ENCODE measurements at places on chromosomes 6 and 20.

- H3K36me3 ChIP-seq = no peaks in the 10 kb centered on the region
- no peaks in the 10 kb centered on the region for H3K27me3 ChIP-seq
- H3K4me1 ChIP-seq = no peaks in the 10 kb centered on the region
- no peak overlapping the region for H3K27ac ChIP-seq
These were observed 11.5 kb upstream of the ALDH8A1 start for GRCh38 chr6:134961366-134961765.

- no peak for DNase-seq
- H3K27ac ChIP-seq = no peak overlapping the region
- no peaks in the 10 kb centered on the region for H3K27me3 ChIP-seq
- no peaks in the 10 kb centered on the region for H3K4me1 ChIP-seq
- no peaks in the 10 kb centered on the region for H3K36me3 ChIP-seq
- H3K4me3 ChIP-seq = no peak overlapping the region
These were observed 18.5 kb downstream of the GSTA4 start for GRCh38 chr6:52976591-52977035.

DNA sequence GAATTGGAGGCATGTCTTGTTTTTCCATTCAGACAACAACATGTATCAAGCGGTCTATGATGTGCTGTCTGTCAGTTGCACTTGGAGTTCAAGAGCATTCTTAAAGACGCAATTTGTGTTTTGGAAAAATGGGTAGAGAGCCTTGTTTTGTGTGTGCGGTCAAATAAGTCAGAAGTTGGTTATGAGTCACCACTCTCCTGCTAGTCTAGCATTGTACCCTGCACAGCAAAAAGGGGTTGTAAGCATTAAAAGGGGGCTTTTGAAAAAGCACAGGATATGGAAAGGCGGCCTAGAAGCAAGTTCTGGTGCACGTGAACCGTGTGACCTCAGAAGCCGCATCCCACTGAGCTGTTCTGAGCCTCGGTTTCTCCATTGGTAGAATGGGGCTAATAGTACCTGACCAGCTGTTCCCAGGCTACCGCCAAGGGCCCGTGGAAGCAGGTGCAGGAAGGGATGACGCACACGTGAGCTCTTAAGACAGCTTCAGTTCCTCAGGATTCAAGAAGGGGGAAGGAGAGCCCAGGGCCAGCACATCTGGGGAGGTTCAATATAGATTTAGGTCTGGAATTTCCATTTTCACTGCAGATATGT is 61.6 kb upstream of the SNX9 start:
- no peaks in the 10 kb centered on the region for H3K36me3 ChIP-seq
- H3K27ac ChIP-seq = no peak overlapping the region
- no peak overlapping the region for H3K4me3 ChIP-seq
- peaks cover 13% of the 10 kb centered on the region for H3K4me1 ChIP-seq

DNA sequence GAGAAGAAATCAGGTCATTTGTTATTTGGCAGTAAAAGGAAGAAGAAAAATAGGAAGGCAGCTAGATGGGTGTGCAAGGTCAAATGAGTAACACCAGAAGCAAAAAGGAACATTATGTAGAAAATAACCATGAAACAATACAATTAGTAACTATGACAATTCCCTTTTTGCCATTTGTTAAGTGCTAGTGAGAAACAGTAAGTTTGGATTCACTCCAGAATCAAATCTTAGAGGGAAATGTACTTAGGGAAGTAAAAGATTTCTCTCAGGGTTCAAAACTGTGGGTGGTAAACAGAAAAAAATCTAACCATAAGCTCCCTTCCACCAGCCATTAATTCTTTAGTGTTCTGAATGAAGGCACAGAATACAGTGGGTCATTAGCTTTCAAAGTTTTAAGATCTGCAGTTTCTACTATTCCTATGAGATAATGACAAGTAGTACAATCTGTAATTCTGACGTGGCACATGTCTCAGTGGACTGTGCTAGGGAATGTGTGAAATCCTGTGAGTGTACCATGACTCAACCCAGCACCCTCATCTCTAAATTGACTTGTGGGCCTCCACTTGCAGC is 17.1 kb downstream of the REPS1 start:
- no peak for DNase-seq
- no peak overlapping the region for H3K27ac ChIP-seq
- H3K36me3 ChIP-seq = no peaks in the 10 kb centered on the region
- no peaks in the 10 kb centered on the region for H3K27me3 ChIP-seq
- H3K4me1 ChIP-seq = peaks cover 7% of the 10 kb centered on the region

- H3K36me3 ChIP-seq = no peaks in the 10 kb centered on the region
- no peaks in the 10 kb centered on the region for H3K4me1 ChIP-seq
- H3K27me3 ChIP-seq = no peaks in the 10 kb centered on the region
- no peak overlapping the region for H3K27ac ChIP-seq
- no peak overlapping the region for H3K4me3 ChIP-seq
These were observed 57.9 kb downstream of the GJA10 start for GRCh38 chr6:89952105-89952671.

- H3K4me1 ChIP-seq = no peaks in the 10 kb centered on the region
- H3K27ac ChIP-seq = no peak overlapping the region
- no peaks in the 10 kb centered on the region for H3K27me3 ChIP-seq
- DNase-seq = no peak
These were observed 184.8 kb downstream of the GRIK2 start for GRCh38 chr6:101578306-101578705.

DNA sequence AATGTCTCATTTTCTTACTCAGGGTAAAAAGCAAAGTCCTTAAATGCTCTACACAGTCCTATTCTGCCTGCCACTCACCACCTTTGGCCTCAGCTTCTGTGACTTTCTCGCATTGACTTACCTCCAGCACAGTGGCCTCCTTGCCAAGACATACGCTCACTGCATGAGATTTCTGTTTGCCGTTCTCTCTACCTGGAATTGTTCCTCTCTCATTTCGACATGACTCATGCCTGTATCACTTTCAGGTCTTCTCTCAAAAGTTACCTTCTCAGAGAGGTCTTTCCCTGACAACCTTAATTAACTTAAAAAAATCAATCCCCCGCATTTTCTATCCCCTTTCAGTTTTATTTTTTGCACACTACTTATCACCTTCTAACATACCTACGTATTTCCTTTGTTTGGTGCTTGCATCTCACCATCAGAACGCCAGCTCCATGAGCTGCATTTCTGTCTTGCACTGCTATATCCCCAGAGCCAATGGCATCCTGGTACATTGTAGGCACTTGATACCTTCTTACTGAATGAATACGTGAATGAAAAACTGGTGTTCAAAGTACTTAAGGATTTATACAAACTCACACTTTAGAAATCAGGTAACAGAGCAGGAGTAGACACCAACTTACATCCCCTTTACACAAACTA is 24.5 kb downstream of the TENT5A start:
- no peaks in the 10 kb centered on the region for H3K27me3 ChIP-seq
- no peak for DNase-seq
- no peaks in the 10 kb centered on the region for H3K4me1 ChIP-seq
- no peaks in the 10 kb centered on the region for H3K36me3 ChIP-seq
- H3K4me3 ChIP-seq = no peak overlapping the region

DNA sequence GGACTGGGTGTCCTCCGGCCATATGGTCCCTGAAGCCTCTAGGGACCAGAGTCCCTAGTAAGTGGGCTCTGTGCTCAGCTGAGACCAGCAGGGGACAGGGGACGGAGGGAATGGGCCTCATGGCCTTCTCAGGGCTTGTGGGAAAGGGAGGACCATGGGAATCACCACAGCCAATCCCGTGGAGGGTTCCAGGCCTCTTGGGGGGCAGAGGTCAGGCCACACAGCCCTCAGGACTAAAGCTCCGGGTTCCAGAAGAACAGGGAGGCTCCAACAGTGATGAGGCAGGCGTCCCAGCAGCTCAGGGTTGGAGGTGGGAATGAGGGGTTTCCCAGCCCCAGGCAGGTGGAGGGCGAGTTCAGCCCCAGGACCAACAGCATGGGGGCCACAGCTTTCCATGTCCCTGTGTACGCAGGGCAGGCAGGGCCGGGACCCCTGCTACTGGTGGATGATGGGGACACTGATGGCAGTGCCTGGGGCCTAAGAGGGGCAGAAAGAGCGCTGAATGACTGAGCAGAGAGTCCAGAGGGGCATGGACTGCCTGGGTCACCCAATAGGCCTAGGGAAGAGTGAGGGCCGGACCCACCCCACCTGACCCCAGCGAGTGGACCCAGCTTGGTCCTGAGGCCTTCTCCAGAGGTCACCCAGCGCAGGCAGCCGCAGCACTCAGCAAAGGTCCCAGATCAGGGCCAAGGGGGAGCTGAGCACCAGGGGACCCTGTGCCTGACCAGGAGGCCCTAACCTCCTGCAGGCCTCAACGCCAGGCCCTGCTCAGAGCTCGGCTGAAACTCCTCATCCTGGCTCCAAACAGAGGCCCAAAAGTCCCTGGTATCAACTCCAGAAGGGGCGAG is 8.8 kb downstream of the MYL9 start:
- peaks cover 2% of the 10 kb centered on the region for H3K4me1 ChIP-seq
- peak overlapping the region; percentile 73 for H3K27ac ChIP-seq
- H3K27me3 ChIP-seq = no peaks in the 10 kb centered on the region
- H3K36me3 ChIP-seq = no peaks in the 10 kb centered on the region
- no peak overlapping the region for H3K4me3 ChIP-seq
- no peak for DNase-seq

- H3K4me1 ChIP-seq = no peaks in the 10 kb centered on the region
- H3K36me3 ChIP-seq = no peaks in the 10 kb centered on the region
- H3K4me3 ChIP-seq = no peak overlapping the region
- DNase-seq = no peak
These were observed 34.9 kb downstream of the SLC22A23 start for GRCh38 chr6:3421791-3422434.

DNA sequence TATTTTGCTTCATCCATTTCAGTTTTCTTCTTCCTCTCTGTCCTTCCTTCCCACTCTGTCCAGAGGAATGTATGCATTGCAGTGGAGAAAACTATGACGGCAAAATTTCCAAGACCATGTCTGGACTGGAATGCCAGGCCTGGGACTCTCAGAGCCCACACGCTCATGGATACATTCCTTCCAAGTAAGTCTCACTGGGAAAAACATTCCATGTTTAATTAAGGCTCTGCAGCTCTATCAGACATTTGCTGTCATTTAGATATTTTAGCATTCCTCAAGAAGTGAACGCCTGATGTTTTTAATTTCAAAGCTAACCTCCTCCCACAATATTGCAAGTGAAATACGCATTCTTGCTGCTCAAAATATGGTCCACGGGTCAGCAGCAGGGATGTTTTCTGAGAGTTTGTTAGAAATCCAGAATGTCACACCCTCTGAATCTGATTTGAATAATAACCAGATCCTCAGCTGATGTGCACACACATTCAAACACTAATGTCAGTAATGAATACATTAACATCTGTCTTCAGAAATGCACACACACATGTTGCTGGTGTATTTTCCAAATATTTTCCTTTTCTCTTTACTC is 12.8 kb downstream of the PLG start:
- DNase-seq = no peak
- no peaks in the 10 kb centered on the region for H3K27me3 ChIP-seq
- no peaks in the 10 kb centered on the region for H3K4me1 ChIP-seq
- no peak overlapping the region for H3K27ac ChIP-seq

DNA sequence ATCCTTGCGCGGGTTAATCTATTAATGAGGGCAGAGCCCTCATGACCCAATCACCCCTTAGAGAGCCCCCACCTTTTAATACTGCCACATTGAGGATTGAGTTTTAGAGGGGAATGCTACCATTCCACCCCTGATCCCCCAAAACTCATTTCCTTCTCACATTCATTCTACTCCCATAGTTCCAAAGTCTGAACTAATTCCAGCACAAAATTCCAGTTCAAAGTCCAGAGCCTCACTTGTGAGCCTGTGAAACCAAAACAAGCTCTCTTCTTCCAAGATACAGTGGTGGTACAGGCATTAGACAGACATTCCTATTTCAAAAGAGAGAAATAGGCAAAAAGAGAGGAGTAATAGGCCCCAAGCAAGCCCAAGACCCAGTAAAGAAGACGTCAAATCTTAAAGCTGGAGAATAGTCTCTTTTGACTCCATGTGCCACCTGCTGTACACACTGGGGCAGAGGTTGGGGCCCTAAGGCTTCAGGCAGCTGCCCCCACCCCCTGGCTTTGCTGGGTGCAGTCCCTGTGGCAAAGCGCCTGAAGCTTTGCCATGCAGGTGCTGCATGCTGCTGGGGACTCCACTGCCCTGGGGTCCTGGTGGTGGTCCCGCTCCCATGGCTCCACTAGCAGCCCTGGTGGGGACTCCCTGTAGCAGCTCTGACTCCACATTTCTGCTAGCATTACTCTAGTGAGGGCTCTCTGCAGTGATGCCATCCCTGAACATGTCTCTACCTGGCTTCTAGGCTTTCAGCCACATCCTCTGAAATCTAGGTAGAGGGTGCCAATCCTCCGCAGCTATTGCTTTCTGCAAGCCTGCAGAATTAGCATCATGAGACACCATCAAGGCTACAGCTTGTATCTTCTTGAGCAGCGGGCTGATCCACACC is 41.3 kb downstream of the RSPH3 start:
- no peak overlapping the region for H3K4me3 ChIP-seq
- no peaks in the 10 kb centered on the region for H3K27me3 ChIP-seq
- peaks cover 3% of the 10 kb centered on the region for H3K4me1 ChIP-seq
- no peak for DNase-seq
- H3K27ac ChIP-seq = no peak overlapping the region
- H3K36me3 ChIP-seq = no peaks in the 10 kb centered on the region

DNA sequence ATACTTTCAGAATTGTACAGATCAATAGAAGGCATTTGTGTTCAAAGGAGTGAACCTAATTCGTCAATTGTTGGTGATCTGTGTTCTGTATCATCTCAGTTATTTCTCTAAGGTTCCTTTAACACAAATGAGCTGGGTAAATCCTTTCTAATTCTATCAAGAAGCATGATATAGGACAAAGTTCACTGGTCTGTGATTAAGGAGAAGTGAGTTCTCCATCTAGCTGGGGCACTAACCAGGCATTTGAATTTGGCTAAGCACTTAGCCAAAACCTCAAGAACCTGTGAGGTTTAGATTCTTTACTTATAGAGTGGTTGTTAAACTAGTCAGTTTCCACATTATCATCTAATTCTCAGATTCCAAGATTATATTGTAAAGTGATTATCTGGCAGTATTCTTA is 50.3 kb downstream of the DOP1A start:
- H3K27me3 ChIP-seq = no peaks in the 10 kb centered on the region
- H3K4me1 ChIP-seq = no peaks in the 10 kb centered on the region
- H3K27ac ChIP-seq = no peak overlapping the region
- H3K4me3 ChIP-seq = no peak overlapping the region
- DNase-seq = no peak

GRCh38 chr6:39937686-39938333 is 3.5 kb upstream of the MOCS1 start:
- H3K36me3 ChIP-seq = no peaks in the 10 kb centered on the region
- no peaks in the 10 kb centered on the region for H3K27me3 ChIP-seq
- no peak overlapping the region for H3K4me3 ChIP-seq
- DNase-seq = no peak
- H3K27ac ChIP-seq = no peak overlapping the region

GRCh38 chr6:157747370-157747769 is 75.7 kb upstream of the SNX9 start:
- DNase-seq = no peak
- H3K4me1 ChIP-seq = peaks cover 1% of the 10 kb centered on the region
- no peak overlapping the region for H3K4me3 ChIP-seq
- no peak overlapping the region for H3K27ac ChIP-seq
- no peaks in the 10 kb centered on the region for H3K36me3 ChIP-seq
- H3K27me3 ChIP-seq = no peaks in the 10 kb centered on the region

Measured in ovary (tissue), 10 donors.